Adrenal gland (tissue), 19 donors: ENCODE measurements at places on chromosomes 2 and 18.

DNA sequence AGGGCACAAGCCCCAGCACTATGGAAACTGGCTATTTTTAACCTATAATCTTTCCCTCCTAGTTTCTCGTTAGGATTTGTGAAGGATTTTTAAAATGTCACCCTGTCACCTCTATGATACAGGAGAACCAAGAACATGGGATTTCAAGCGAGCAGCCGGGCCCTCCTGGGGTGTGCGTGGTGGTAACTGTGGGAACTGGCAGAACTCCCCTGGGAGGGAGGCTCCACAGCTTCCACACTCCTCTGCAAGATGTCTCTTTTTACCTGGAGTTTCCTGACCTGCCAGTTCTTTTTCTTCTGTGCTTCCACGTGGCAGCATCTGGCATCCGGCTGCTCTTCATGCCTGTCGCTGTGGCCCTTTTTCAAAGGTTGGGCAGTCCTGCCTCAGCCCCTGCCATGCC lies 386.3 kb upstream of the MYT1L start:
- DNase-seq = no peak

DNA sequence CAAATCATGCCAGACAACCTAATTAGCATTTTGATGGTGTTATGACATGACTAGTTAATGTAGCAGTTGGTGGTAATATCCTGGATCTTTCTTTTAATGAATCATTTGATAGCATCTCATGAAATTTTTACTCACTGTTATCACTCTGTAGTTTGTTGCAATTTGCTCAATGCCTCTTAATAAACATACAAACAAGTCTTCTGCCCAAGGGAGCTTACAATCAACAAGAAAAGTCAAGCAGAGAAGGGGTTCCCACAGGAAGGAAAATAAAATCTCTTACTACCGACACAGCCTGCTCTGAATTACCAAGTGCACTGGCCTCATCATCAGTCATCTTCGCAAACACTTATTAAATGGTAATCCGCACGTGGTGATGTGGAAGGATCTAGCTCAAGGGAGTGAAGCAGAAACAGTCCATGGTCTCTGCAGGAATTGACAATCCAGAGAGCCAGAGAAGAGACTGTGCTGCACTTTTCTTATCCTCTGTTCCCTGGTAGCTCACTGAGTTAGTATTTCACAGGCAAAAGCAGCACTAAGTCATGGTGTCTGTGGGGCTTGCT lies 263.5 kb downstream of the EPHA4 start:
- DNase-seq = no peak

- DNase-seq = peak; percentile 78
Measured at GRCh38 chr2:62309465-62310091, 113.7 kb downstream of the B3GNT2 start.

DNA sequence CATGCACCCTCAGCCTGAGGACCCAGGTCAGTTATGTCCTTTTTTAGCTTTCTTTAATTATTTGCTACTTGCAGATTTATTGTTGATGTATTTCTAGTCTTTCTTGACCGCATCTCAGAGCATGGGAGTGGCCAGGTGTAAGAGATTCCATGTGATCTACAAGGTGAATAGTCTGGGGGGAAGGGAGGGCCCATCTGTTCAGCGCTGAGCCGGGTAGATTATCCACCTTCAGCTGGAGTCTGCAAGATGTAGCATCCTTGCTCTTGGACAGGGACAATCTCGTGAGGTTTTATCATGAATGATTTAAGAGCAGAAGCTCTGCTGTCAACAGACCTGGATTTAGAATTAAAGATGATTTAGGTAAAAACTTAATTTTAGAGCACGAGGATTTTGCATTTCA lies 12.0 kb upstream of the DGKD start:
- no peak for DNase-seq

DNA sequence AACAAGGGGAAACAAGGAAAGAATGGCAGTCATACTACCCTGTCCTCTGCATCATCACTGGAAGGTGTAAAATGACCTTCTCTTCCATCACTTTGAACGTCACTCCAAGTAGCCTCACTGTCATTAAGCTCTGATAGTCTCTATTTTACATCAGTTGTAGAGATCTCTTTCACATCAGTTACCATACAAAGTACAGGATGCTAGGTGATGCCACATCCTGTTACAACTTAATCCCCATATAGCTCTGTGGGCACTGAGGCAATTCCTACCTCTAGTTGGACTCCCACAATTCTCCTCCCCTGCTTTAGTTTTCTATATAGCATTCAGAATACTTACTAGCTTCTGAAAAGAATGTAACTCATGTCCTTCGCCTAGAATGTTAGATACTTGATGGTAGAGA lies 55.1 kb upstream of the TTC27 start:
- no peak for DNase-seq

DNA sequence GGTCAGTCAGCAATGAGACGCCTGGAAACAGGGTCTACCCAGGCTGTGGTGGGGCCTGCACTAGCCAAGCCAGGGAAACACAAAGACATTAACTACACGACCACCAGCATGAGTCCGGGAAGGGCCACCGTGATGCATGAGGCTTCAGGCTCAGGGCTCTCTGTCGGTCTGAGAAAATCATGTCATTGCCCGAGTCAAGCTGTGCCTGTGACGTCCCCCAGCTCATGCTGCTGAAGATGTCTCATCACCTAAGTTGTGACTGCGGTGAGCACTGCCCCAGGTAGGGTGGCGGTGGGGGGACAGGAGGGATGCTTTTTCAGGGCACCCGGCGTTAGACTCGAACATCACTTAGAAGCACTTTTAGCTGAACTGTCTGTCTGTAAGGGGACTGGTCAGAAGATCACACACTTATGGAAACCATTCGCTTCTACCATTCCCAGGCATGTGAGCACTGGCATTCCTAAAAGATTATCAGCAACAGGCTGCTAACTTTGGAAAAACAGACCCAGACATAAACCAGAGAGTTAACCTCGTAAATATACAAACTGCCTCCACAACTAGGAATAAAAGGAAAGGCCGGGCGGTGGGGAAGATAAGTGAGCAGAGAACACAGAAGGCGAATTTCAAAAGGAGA lies 234.5 kb downstream of the HDAC4 start:
- no peak for DNase-seq

GRCh38 chr2:29241341-29241740 lies 126.1 kb downstream of the CLIP4 start:
- no peak for DNase-seq

DNA sequence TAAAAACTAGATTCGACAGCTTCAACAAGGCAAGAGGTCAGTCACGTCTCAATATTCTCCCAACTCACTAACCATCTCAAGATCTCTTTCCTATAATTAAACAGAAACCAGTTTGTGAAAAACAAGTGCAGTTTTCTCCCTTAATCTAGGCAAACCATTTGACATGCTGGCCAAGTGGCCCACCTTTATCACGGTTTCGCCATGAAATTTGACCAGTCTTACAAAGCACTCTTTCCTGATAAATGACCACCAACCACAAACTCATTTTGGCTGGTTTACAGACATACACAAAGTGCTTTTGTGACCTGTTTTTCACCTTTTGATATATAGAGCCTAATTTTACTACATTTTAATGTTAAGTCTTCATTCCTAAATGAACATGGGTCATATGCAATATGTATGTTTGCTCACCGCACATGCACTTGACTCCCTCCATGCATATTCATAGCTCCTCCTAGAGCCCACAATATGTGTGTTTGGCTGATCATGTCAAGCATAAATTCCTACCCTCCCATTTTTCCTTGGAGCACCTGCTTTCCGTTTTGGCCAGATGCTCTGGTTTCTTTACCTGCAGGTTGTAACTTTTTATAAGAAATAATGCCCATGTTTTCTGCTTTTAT lies 385.1 kb downstream of the RAD51AP2 start:
- DNase-seq = no peak

- DNase-seq = no peak
Measured at GRCh38 chr18:68822926-68823325, 25.0 kb downstream of the CCDC102B start.

DNA sequence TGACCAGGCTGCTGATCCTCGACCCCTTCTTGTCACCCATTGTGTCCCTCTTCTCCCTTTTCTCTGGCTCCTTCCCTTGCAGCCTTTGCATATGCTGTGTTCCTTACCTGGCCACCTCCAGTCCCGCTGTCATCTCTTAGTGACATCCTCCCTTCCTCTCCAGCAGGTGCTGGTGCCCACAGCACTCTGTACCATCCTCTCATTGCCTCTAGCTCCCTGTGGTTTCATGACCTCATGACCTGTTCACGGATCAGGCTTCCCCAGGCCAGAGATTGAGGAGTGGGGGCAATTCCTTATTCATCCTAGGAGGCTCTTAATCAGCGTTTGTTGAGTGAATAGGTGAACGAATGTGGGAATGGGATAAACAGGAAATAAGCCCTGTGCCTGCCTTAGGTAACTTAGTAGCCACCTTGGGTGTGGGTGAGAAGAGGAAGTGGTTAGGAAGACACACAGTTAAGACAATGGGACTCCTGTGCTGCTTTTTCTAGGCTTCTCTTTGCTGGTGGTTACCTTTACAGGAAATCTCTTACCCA lies 35.5 kb downstream of the ITGA6 start:
- DNase-seq = no peak

DNA sequence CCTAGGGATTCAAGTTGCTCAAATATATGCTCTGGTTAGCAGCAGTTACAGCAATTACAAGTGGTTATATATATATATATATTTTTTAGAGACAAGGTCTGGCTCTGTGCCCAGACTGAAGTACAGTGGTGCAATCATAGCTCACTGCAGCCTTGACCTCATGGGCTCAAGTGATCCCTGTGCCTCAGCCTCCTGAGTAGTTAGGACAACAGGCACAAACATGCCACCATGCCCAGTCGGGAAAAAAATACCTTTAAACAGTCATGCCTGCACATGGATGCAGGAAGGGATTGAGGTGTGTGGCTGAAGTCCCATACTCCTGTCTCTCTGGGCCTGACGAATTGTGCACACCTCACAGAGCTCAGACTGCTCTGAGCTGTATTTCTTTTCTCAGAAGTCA lies 19.6 kb upstream of the DNAH7 start:
- peak; percentile 36 for DNase-seq

DNA sequence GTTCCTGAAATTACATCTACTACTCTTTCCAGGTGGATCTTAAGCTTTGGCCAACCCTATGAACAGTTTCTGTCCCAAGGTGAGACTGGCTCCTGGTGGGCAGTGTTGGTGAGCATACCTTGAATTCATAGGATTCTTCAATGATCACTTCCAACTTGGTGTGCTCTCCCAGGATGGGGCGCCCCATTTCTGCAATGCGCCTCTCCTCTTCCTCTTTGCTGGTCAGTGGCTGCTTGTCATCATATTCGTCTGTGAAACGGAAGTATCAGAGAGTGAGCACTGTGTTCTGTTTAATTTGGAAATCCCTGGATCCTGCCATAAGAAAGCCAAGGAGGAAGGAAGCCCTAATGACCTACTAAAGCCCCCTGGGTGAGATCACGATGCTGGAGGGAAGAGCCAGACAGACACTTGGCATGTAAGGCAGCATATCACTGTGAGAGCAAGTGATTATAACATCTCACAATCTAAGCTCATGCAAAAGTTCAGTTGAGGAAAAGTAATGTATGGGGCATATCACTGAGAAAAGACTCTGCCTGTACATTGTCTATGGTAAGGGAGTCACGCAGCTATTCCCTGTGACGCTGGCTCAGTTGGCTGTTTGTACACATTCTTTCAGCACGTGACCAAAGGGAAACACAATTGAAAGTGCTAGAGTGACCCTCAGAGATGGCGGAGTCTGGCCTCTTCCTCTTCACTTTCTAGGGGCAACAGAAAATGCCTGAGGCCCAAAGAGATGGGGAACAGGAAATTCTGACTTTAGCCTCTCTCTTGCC lies 287.0 kb downstream of the SLC8A1 start:
- no peak for DNase-seq

GRCh38 chr2:134289225-134289624 lies 35.4 kb downstream of the MGAT5 start:
- peak; percentile 26 for DNase-seq

GRCh38 chr18:48908916-48909315 lies 41.8 kb downstream of the SMAD7 start:
- DNase-seq = no peak

DNA sequence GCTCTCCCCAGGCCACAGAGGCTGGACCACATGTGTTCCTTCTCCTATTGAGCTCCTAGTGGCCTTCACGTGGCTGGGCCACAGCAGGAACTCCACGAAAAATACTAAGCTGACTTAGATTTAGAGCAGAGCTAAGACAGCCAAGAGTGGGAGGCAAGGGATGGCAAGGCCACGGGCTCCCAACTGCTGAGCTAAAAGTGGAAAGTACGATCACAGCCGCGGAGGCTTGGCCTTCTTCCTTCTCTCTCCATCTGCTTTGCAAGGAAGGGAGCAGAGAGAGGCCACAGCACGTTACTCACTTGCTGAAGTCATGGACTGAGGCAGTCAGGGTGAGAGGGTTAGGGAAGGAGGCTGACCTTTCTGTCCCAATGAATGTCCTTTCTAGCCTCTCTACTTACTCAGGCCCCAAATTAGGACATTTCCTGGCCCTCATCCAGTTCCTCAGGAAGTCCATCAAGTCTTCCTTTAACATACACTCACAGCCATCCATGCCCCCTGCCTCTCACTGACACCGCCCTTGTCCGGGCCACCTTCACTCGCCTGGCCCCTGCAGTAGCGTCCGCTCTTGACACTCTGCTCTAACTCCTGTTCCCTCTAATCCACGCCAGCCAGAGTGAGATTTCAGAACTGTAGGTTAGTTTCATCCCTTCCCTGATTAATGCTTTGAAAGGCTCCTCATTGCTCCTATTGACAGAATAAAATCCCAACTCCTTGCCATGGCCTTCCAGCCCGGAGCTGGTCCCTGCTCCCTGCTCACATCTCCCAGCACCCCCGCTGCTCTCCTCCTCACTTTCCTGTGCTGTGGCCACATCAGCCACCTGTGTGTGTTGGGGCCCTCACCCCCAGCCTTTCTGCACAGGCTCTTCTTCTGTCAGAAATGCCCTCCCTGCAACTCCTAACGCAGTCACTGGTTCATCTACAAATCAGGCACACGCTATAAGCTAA lies 204.2 kb downstream of the CYP26B1 start:
- DNase-seq = no peak

- DNase-seq = no peak
Measured at GRCh38 chr18:63637703-63638102, 6.4 kb downstream of the SERPINB4 start.

DNA sequence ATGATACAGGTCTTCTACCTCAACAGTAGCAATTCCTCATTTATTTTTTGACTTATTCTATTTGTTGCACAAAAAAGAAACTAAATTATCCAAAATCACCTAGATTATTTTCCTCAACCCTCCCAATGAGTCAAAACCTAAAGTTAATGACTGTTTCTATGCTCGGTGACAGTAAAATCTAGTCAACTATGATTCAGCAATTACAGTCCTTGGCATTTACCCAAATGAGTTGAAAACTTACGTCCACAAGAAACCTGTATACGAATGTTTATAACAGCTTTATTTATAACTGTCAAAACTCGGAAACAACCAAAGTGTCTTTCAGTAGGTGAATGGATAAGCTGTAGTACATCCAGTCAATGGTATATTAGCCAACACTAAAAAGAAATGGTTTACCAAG lies 439.3 kb downstream of the CBLN2 start:
- no peak for DNase-seq
